ENCODE measurements at places on chromosomes 16 and 17.

DNA sequence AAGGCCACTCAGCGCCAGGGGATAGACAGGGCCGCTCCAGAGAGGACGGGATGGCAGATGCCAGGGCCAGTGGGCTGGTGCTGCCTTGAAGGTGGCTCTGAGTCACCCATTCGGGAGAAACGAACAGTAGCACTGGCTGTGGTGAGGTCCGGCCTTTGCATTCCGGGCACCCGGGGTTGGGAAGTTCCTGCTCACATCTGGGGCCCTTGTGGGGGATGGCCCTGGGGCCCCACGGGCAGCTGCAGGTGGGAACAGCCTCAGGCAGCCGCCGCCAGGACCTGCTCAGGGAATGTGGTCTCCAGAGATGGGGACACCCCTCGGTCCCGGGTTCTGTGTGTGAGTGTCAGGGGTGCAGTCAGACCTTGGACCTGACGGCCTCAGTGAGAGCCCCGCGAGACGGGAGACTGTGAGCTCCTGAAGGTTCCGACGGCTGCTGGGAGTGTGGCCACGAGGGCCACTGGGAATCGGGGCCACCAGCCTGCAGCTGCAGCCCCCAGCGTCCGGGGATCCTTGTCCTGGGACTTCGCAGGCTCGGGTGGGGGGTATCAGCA lies 1.4 kb downstream of the CBFA2T3 start:
- DNase-seq, result no peak

- DNase-seq, result no peak
Measured at GRCh38 chr17:44902135-44902760, 3.0 kb upstream of the EFTUD2 start.

GRCh38 chr17:40356990-40357881 lies 7.3 kb downstream of the GJD3 start:
- no peak for DNase-seq

DNA sequence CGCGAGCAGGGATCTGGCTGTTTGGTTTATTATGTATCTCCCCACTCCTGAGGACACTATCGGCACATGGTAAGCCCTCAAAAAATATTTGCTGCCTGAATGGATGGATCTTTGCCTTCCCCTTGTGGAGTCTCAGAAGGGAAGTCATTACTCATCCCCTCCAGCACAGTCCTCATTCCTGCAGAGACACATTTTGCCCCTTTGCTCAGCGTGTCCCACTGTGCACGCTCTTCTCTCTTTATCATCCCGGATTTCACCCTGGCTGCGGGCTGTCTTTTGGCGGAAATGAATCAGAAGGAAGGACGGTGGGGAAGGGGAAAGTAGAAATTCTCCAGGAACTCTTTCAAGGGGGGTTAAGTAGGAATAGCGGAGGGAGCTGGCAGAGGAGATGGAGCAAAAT lies 125.2 kb upstream of the CDC42EP4 start:
- no peak for DNase-seq

All from AG08396 (cell line).